Osteoblast (primary cell): ENCODE measurements at places on chromosomes 2 and 18. TPM values are rescaled to one million over a fixed set of nuclear protein-coding genes. Genes with fewer than 3 reads are reported as not detected.

The ANKRD30B gene
- 6.9 and 11.5 TPM in 2 replicates for total RNA-seq

The COL4A4 gene
- total RNA-seq = under 0.01 and 0.36 TPM in 2 replicates

DNA sequence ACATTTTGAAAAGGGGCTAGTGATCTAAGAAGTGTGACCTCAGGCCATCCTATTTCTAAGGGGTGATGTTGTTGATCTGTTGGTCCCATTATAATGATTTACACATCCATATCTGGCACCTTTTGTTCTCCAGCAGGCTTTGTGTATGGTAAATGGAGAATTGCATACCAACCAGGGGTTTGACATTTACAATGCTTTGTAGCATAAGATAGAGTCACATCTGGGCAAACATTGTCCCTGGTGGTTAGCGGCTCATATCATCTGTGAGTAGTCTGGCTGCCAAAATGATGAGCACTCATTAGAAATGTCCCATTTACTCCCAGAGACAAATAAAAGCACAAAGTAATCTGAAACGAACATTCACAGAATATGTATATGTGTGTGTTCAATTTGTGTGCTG, 1775.5 kb upstream of the CELF4 start:
- no peak for DNase-seq

GRCh38 chr2:147560810-147561535, 283.9 kb upstream of the ACVR2A start:
- no peak for DNase-seq

DNA sequence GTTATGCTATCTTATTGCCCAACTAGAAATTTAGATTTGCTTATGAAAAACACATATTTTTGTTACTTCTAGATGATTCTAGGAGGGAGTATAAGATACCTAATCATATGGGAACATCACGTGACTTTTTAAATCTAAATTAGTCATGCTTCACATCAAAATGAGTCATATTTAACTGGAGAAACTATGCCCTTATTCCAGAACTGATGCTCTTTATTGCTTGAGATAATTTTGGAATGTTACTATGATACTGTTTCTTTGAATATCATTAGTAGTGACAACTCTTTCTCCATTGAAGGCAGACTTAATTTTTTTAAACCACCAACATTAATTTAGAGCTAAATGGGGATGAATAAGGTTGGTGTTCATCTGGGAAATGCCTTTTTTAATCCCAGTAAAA, 19.9 kb upstream of the ELAC1 start:
- DNase-seq = peak; percentile 48

DNA sequence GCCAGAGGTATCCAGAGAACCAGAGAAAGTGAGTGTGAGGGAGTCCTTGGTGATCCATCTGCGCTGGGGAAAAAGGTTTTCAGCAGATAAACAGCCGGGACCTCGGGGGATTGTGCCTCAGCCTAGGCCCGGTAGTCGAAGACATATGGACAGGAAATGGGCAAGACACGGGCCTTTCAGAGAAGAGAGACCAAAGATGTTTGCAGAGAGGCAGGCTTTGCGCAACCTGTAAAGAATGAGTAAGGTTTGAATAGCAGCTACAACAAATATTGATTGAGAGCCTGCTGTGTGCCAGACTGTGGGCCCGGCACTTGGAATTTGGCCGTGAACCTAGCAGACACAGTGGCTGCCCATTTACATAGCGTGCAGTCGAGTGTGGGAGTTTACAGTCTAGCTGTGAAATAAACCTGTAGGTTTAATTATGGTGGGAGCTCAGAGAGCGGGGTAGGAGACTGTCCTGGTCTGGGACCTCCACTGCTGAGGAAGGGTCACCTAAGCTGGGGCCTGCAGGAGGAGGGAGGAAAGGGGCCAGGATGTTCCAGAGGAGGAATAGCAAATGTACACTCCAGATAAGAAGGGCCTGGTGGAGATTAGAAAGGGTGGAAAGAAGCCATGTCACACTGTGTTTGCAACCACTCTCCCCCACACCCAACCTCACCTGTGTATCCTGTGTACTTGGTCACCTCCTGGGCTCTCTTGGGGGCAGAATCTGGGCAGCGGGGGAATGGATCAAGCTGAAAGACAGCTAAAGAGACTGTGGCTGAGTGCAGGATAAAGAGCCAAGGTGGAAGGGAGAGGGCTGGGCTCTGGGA, 3.0 kb downstream of the SH2D6 start:
- peak; percentile 85 for DNase-seq

GRCh38 chr18:79318142-79318673, 77.5 kb upstream of the NFATC1 start:
- no peak for DNase-seq

DNA sequence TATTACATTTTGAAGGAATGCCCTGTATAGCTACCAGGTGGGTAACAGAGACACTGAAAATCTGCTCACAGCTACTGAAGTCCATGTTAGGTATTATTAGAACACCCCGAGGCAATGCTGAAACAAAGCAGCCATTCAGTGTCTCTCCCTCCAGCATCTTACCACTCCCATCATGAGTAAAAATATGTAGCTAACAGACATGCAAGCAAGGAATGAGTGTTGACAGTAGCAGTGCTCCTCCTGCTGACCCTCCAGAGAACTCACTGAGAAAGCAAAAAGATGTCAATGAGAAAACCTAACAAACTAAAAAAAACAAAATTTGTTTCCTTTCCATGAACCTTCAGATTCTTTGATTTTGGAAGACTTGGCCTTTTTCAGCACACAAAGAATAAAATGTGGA, 393.9 kb downstream of the LRRTM1 start:
- no peak for DNase-seq

DNA sequence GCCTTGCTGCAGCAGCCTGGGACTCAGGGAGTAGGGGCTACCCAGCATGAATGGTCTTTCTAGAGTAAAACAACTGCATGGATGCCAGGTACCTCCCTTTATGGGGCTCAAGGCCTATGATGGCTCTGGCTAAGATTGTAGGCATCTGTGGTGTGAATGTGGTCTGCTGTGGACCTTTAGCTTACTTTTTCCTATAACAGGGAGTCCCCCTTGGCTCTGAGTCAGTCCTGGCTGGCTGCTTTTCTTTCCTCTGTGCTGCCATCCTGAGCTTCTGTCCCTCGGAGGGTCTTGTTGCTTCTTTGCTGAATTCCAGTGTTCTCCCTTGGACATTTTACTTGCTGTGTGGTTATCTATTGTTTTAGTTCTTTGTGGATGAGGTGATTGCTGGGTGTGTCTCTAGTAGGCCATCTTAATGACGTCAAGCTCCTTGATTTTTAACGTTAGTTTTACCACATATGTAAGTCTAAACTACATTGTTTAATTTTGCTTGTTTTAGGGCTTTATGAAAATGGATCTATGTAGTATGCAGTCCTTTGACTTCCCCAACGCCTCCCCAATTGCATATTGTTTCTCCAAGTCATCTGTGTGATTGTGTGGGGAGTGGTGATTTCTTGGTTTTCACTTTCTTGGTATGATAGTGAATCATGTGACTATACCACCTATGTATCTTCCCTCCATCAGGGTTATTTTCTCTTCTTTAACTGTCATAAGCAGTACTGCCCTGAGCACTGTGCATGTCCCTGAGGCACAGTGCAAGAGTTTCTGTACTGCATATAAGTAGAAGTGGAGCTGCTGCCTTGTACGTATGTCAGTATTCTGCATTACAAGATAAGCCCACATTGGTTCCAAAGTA, 92.4 kb downstream of the NCK2 start:
- no peak for DNase-seq
